ENCODE measurements at places on chromosomes 11 and 22.

- no peak overlapping the region for H3K27ac ChIP-seq
- no peak for DNase-seq
- H3K36me3 ChIP-seq, result no peaks in the 10 kb centered on the region
- peaks cover 8% of the 10 kb centered on the region for H3K4me1 ChIP-seq
- no peaks in the 10 kb centered on the region for H3K27me3 ChIP-seq
Measured at GRCh38 chr22:22835242-22835641, 52.4 kb upstream of the IGLL5 start.

DNA sequence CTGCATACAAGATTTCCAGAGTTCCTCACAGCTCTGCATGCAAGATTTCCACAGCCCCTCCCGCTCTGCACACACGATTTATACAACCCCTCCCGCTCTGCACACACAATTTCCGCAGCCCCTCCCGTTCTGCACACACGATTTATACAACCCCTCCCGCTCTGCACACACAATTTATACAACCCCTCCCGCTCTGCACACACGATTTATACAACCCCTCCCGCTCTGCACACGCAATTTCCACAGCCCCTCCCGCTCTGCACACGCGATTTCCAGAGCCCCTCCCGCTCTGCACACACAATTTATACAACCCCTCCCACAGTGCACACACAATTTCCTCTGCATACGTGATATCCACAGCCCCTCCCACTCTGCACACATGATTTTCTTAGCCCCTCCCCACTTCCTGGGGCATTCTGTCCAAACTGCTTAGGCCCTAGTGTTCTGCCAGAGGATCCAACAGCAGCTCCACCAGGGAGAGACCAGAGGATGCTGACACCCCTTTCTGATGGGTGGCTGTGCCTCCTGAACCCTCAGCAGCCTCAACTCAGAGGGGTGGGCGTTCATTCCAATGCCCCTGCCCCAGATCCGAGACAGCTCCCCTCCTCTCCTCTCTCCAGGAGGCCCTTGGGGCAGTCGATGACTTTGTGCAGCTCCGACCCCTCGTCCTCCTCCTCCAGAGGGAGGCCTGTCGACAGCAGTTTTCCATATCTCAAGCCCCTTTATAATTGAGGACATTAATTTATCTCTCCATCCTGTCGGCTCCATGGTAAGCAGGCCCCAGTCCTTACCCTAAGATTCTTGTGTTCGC lies 671.7 kb downstream of the BRD1 start:
- no peak for DNase-seq
- H3K4me3 ChIP-seq, result no peak overlapping the region
- H3K27ac ChIP-seq, result no peak overlapping the region
- H3K36me3 ChIP-seq, result no peaks in the 10 kb centered on the region
- no peaks in the 10 kb centered on the region for H3K27me3 ChIP-seq

- no peak overlapping the region for H3K27ac ChIP-seq
- no peak overlapping the region for H3K4me3 ChIP-seq
- no peaks in the 10 kb centered on the region for H3K4me1 ChIP-seq
- no peaks in the 10 kb centered on the region for H3K27me3 ChIP-seq
- peak; percentile 77 for DNase-seq
Measured at GRCh38 chr22:44735518-44736428, 16.6 kb upstream of the ARHGAP8 start.

GRCh38 chr11:3159296-3160190 lies 5.6 kb downstream of the OSBPL5 start:
- H3K27ac ChIP-seq, result no peak overlapping the region
- no peak for DNase-seq
- no peaks in the 10 kb centered on the region for H3K36me3 ChIP-seq
- H3K4me1 ChIP-seq, result peaks cover 8% of the 10 kb centered on the region

- no peaks in the 10 kb centered on the region for H3K27me3 ChIP-seq
- no peak for DNase-seq
- H3K4me1 ChIP-seq, result no peaks in the 10 kb centered on the region
- no peaks in the 10 kb centered on the region for H3K36me3 ChIP-seq
- H3K4me3 ChIP-seq, result no peak overlapping the region
Measured at GRCh38 chr22:44361391-44362126, 48.8 kb upstream of the SHISAL1 start.

DNA sequence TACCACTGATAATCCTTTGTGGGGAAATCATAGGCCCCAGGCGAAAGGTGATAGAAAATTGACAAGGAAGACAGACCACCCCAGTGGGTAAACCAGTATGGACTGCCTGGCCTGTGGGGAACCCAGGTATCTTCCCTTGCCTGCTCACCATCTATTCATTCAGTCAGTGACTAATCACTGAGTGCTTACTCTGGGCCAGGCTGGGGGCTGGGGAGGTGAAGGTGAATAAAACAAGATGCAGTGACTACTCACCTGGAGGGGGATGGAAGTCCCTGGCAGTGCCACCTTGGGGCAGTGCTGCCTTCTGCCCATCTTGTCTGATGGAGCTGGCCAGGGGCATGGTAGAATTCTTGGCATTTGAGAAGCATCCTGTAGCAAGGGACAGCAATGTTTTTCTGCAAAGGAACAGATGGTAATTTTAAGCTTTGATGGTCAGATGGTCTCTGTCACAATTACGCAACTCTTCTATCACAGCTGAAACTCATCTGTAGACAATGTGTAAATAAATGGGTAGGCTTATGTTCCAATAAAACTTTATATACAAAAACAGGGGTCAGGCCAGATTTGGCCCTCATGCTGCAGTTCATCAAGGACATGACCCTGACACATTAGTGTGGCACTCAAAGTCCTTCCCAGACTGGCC lies 4.6 kb downstream of the ISX start:
- no peaks in the 10 kb centered on the region for H3K36me3 ChIP-seq
- DNase-seq, result no peak
- no peaks in the 10 kb centered on the region for H3K27me3 ChIP-seq

DNA sequence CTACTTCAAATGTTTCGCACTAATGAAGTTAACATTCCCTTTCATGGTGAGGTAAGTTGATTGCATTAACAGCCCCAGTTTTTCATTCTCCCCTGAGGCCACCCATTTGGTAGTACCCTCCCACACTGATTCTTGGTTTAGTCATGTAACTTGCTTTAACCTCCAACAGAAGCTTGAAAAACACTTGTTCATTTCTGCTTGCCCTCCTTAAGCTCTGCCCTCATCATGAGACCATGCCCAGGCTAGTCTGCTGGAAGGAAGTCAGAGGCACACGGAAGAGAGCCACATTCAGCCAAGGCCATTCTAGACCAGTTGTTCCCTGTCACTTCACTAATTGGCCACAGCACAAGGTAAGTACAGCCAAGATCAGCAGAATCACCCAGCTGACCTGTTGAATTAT lies 50.7 kb upstream of the CD44 start:
- no peak overlapping the region for H3K27ac ChIP-seq
- H3K36me3 ChIP-seq, result no peaks in the 10 kb centered on the region
- no peak for DNase-seq
- H3K4me3 ChIP-seq, result no peak overlapping the region
- peaks cover 50% of the 10 kb centered on the region for H3K4me1 ChIP-seq
- H3K27me3 ChIP-seq, result no peaks in the 10 kb centered on the region

DNA sequence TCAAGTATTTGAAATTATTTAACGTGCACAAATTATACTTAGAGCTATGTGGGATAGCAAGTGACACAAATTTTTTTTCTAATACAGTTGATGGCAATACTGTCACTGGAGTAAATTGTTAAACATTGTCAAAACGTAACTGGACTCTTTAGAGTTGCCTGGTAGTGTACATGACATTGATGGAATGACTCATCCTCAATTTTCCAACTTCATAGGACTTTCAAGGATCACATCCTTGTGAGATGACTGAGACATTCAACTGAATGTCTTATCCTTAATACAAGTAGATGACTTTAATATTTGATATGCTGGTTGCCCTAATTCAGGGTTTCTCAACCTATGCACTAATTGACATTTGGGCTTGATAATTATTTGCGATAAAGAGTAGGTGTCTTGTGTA lies 310.0 kb downstream of the SWAP70 start:
- H3K36me3 ChIP-seq, result no peaks in the 10 kb centered on the region
- no peaks in the 10 kb centered on the region for H3K4me1 ChIP-seq
- H3K27ac ChIP-seq, result no peak overlapping the region
- DNase-seq, result no peak

DNA sequence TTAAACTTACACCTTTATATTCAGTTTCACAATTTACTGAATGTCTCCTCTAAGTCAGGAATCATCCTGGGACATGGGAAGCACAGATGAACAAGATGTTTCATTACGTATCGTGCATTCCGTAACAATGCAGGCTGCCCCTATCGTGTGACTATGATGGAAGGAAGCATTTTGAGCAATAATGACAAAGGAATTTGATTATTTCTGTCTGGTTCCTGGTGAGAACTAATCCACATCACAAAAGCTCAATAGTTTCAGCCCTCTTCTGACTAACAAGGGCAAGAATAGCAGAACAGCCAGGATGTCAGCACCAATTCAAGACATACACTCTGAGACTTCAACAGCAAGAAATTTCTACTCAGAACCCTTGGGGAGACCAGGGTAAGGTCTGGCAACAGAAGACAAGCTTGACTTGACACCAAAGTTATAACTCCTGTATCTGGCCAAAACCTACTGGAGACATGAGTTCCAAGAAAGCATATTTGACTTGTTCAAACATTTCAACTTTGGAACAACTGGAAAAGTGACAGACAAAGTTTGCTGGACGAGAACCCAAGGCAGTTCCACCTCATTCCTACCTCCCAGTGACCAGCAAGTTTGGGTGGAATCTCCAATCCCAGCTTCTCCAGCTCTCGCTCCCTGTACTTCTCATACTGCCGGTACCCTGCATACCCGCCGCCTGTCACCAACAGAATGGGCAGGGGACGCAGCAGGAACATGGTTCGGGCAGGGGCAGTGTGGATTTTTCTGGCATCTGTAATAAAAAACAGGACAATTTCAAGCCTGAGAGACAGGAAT lies 14.3 kb downstream of the PISD start:
- DNase-seq, result no peak
- no peaks in the 10 kb centered on the region for H3K4me1 ChIP-seq
- no peak overlapping the region for H3K4me3 ChIP-seq
- no peaks in the 10 kb centered on the region for H3K27me3 ChIP-seq
- H3K27ac ChIP-seq, result no peak overlapping the region

GRCh38 chr22:37661160-37661924 lies 2.8 kb downstream of the PDXP start:
- H3K27me3 ChIP-seq, result no peaks in the 10 kb centered on the region
- no peak overlapping the region for H3K27ac ChIP-seq
- peaks cover 26% of the 10 kb centered on the region for H3K4me1 ChIP-seq

- no peak overlapping the region for H3K27ac ChIP-seq
- no peak overlapping the region for H3K4me3 ChIP-seq
- no peaks in the 10 kb centered on the region for H3K36me3 ChIP-seq
- H3K27me3 ChIP-seq, result no peaks in the 10 kb centered on the region
Measured at GRCh38 chr11:119797123-119797611, 68.2 kb upstream of the NECTIN1 start.

DNA sequence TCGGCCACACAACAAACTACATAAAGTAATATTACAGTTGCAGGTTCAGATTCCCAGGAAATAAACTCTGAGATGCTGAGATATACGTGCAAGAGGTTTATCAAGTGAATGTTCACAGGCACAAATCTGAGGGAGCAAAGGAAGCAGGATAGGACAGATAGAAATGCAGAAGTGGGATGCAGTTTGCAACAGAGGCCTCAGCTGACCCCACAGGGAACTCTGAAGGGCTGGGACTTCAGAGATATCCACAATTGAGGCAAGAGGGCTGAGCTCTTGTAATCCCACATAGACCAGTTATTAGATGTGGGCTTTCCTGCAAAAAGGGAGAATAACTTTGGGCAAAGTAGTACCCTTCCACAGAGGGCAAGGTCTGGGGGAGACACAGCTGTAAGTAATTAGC lies 25.4 kb upstream of the ARHGAP20 start:
- H3K36me3 ChIP-seq, result no peaks in the 10 kb centered on the region
- no peak for DNase-seq
- H3K27ac ChIP-seq, result no peak overlapping the region
- no peaks in the 10 kb centered on the region for H3K4me1 ChIP-seq
- H3K27me3 ChIP-seq, result no peaks in the 10 kb centered on the region
- no peak overlapping the region for H3K4me3 ChIP-seq

DNA sequence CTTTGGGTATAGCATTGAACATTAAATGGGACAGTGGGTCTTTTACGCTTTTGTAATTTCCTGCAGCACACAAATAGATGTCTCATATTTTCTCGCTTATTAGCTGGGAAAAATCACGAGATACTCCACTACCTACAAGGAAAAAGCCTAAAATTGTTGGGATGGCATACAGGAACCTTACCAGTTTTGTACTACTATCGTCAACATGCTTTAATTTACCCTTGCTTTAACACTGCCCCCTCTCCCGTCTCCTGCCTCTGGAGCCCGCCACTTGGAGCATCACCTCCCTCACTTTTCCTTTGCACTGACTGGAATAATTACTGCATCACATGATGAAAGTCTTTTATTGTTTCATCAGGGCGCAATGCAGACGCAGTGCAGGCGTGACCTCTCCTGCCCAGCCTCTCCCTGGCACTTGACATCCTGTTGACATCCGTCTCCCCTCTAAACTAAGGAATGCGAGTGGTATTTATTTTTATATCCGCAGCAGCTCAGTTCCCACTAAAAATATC lies 1.0 kb upstream of the FNBP4 start:
- DNase-seq, result no peak
- H3K4me1 ChIP-seq, result peaks cover 20% of the 10 kb centered on the region
- peak overlapping the region; percentile 97 for H3K27ac ChIP-seq

DNA sequence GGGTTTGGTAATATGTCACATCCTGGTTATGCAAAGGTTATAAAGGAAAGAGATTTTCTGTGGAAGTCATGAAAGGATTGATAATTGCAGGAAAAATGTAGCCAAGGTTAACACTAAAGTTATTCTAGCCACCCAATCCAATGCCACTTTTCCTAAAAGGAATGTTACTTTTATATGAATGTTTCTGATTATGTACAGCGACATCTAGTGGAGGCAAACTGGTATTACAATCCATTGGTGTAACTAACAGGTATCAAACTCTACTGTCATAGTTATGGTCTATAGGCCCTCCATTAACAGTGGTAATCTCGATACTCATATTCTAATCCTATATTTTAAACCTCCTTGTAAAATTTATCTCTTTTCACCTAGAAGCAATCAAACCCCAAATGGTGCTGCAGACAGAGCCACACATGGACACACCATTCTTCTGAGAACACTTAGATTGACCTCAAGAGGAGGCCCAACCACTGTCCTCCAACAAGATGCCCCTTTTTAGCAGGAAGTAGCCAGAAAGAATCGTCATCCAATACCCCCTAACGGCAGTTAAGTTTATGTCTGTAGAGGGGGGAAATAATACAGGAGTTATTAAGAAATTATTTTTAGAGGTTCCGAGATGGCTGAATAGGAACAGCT lies 74.9 kb upstream of the RAG2 start:
- no peaks in the 10 kb centered on the region for H3K36me3 ChIP-seq
- no peaks in the 10 kb centered on the region for H3K27me3 ChIP-seq
- H3K4me3 ChIP-seq, result no peak overlapping the region
- H3K27ac ChIP-seq, result no peak overlapping the region
- H3K4me1 ChIP-seq, result no peaks in the 10 kb centered on the region

GRCh38 chr22:45441138-45441537 lies 27.6 kb downstream of the RIBC2 start:
- H3K4me1 ChIP-seq, result peaks cover 7% of the 10 kb centered on the region
- H3K27me3 ChIP-seq, result no peaks in the 10 kb centered on the region
- no peaks in the 10 kb centered on the region for H3K36me3 ChIP-seq
- peak overlapping the region; percentile 40 for H3K27ac ChIP-seq
- DNase-seq, result peak; percentile 20
